Kidney glomerular epithelial cell (primary cell): ENCODE measurements at places on chromosomes 16 and 17.

DNA sequence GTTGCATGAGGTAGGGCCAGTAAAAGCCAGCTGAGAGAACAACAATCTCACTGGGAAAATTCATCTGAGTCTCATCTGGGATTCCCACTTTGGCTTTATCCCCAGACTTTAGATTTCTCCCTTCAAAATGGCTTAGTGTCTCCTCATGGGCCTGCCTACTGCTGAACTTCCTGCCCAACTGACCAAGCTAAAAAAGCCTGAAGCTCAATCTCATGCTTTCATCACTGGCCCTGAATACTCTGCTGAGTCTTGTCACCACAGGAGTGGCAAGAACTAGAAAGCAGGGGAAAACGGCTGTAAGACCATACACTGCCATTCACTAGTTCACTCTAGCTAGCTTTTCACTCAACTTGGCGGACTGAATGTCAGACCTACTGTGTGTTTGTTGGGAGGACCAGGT is 96.4 kb upstream of the NOG start:
- no peak for DNase-seq

DNA sequence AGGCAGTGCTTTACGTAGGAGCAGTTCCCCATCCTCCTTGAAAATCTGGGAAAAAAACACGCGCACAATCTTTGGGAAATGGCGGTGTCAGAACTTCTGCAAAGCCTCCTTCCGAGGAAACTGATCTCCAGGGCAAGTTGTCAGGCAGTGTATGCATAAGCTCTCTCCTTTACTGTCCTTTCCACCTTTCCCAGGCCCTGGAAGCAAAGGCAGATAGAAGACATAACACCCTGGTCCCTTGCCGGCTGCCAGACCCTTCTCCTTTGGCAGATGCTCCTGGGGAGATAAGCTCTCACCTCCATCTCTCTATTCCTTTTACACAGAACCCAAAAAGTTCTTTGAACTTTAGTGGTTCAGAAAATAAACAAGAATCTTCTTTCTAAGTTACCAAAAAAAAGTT is 12.4 kb downstream of the TOB1 start:
- DNase-seq: no peak

DNA sequence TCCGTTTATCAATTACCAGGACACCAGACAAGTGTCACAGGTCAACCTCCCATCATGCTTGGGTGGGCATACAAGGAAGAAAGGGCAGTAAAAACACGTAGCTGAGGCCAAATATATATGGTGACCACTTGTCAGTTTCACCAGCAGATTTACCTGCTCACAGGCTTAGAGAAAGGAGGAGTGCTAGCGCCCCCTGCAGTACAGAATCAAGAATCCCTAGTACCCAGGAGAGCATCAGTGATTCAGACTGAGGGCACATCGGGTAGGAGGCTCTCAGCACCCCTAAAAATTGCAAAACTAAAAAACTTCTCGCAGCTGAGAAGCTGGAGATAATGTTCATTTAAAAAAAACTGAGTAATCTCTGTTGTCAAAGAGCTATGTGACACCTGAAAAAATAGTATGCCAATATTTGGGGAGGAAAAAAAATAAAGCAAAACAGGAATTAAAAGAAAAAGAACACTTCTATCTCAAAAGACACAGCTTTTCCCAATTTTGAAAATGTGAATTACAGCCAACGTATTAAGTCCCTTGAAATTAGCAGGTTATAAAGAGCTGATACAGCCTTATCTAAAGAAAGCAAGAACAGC is 21.2 kb upstream of the MON1B start:
- DNase-seq: peak; percentile 23

DNA sequence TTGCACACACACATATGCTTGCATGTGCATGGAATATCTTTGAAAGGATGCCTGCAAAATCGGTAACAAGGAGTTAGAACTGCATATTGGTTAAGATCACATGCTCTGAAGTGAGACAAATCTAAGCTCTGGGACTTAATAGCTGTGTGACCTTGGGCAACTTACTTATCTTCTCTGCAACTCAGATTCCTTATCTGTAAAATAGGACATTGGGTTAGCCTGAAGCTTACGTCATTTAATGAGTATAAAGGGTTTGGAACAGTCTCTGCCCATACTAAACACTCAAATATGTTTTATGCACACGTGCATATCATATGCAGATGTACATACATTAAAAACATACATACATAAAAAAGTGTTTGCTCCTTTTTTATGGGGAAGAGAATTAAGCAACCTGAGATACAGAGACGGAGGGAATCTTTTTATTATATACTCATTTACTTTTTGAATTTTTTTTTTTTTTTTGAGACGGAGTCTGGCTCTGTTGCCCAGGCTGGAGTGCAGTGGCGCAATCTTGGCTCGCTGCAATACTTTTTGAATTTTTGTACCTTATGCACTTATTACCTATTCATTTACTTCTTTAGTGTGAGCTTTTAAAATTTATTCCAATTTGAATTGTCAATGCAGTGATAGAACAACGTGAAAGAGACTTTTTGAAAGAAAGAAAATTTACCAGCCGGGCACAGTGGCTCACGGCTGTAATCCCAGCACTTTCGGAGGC is 206.2 kb downstream of the CCDC182 start:
- DNase-seq: no peak

DNA sequence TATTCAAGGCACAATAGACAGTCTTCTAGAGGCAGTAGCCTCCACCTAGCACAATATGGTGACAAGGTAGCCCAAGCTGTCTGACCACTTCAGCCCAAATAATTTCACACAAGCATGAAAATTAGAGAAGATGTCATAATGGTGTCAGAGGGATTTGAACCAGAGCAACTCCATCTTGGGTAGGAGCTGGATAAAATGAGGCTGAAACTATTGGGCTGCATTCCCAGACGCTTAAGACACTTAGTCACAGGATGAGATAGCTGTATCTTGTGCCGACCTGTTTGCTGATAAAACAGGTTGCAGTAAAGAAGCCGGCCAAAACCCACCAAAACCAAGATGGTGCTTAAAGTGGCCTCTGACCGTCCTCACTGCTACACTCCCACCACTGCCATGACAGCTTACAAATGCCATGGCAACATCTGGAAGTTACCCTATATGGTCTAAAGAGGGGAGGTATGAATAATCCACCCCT is 192.6 kb downstream of the CPPED1 start:
- DNase-seq: no peak

DNA sequence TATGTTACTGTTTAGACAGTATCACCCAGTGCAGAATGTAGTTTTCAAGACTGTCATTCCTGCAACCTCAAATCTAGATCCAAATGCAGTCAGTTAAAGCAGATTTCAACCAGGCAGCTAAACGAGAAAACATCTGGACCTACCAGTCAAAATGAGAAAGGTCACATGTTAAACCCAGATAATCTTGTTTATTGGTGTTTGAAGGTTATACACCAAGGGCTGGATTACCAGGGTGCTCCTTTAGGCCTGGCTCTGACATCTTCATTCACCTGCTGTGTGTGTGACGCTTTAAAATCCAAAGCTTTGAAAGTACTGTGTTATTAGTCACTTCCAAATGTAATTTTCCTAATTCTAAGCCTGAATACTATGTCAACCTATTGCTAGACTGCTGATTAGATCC is 54.9 kb downstream of the IKZF3 start:
- DNase-seq: no peak

DNA sequence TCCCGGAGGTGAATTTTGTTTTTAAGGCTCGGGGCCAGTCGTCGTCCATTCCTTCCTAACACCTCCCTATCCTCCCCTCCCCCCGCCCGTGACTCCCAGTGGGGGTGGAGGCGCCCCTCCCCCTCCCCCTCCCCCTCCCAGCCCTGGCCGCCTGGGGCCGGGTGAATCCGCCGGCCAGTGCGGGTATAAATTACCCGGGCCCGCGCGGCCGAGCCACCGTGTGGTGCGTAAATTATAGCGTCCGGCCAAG is 2.0 kb upstream of the GSE1 start:
- DNase-seq: no peak

GRCh38 chr17:42438600-42439567 is 15.8 kb upstream of the CAVIN1 start:
- no peak for DNase-seq

DNA sequence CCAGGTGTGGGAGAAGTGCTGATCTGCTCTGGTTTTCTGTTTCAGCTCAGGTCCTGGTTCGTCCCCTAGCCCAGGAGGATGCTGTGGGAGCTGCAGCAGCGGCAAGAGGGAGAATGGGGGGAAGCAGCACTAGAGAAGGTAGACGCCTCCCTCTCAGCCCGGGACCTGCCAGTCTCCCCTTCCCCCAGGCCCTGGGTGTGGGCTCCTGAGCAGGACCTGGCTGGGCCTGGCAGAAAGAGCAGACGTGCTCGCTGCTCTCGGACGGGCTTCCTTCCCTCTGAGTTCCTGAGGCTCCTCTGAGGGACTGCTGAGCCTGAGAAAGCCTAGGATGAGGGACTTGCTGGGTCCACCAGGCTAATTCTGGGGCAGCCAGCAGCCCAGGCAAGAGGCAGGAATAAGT is 3.1 kb downstream of the PRCD start:
- no peak for DNase-seq

GRCh38 chr17:82235775-82236141 is 6.9 kb downstream of the SLC16A3 start:
- no peak for DNase-seq

DNA sequence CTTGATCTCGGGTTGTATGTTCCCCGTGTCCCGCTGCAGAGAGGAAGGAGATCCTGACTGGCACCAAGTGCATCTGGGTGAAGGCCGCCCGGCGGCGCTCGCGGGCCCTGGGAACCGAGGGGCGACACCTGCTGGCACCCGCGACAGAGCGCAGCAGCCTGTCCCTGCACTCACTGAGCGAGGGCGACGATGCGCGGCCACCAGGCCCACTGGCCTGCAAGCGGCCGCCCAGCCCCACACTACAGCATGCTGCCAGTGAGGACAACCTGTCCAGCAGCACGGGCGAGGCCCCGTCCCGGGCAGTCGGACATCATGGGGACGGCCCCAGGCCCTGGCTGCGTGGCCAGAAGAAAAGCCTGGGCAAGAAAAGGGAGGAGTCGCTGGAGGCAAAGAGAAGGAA is 7.5 kb downstream of the BTBD17 start:
- no peak for DNase-seq

DNA sequence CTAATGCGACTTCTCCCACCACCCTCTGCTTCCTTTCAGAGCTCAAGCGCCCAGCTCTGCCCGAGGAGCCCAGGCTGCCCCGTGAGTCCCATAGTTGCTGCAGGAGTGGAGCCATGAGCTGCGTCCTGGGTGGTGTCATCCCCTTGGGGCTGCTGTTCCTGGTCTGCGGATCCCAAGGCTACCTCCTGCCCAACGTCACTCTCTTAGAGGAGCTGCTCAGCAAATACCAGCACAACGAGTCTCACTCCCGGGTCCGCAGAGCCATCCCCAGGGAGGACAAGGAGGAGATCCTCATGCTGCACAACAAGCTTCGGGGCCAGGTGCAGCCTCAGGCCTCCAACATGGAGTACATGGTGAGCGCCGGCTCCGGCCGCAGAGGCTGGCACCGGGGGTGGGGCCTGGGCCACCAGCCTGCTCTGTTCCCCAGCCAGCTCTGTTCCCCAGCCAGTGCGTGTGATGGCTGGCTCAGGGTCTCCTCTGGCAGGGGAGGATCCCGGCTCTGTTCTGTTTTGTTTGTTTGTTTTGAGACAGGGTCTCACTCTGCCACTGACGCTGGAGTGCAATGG is 18.7 kb downstream of the CRISPLD2 start:
- DNase-seq: no peak

DNA sequence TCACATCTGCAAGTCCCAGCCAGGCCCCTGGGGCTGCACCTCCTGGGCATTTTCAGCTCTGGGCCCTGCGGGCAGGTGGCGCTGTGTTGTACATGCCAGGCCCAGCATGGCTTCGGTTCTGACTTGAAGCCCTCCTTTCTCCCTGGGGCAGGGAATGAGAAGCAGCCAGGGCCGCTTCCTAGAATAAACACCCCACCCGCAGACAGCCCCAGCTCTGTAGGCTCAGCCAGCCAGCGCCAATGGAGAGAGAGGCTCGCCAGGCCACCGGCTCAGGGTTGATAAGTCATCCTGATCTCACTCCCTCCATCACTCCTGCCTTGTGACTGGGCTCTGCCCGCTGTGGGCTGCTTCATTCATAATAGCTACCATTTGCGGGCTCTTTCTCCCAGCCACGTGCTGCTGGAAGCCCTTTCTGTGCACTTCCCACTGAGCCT is 6.0 kb upstream of the GLIS2 start:
- DNase-seq: peak; percentile 52

DNA sequence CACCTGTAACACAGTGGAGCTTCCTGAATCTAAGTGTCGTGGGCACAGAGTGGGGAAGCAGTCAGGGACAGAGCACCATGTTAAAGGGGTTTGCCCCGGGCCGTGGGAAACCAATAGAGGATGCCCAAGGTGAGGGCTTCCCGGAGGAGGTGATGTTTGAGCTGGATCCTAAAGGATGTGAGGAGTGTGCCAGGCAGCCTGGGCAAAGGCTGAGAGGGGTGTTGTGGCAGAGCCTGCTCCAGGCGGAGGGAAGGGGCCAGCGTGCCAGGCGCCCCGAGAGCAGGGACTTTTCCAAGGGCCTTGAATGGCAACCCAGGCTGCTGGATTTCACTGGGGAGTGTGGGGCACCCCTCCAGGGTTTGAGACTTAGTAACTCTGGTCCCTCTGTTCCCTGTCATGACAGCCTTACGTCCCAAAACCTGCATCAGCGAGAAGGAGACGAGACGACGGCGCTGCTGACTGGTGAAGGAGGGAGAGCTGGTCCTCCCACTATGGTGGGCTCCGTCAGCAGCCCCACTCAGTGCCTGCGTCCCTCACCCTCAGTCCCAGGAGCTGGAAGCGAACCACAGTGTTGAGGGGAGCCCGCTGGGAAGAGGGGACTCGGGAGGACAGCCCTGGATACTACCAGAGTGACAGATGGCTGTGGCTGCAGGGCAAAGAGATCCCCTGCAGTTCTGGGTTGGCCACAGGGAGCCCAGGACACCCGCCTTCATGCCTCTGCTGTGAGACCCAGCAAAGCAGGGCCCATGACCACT is 228.4 kb downstream of the KATNIP start:
- no peak for DNase-seq

GRCh38 chr17:27523712-27524111 is 67.5 kb downstream of the KSR1 start:
- DNase-seq: no peak

DNA sequence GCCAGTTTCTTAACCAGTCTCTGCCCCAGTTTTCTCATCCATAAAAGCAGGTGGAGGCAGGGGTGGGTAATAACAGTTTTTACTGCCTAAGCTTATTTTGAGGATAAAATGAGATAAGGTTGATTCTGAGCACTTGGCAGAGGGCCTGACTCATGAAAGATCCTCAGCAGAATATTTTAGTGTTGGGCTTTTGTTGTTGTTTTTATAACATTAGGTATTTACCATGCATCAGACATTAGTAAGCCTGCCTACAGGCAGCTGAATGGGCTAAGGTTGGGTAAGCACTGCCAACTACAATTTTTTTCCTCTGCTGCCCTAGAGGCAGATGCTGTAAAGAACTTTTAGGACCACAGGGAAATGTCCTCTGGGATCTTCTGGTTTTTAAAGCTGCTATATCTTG is 43.1 kb downstream of the SCNN1G start:
- no peak for DNase-seq

DNA sequence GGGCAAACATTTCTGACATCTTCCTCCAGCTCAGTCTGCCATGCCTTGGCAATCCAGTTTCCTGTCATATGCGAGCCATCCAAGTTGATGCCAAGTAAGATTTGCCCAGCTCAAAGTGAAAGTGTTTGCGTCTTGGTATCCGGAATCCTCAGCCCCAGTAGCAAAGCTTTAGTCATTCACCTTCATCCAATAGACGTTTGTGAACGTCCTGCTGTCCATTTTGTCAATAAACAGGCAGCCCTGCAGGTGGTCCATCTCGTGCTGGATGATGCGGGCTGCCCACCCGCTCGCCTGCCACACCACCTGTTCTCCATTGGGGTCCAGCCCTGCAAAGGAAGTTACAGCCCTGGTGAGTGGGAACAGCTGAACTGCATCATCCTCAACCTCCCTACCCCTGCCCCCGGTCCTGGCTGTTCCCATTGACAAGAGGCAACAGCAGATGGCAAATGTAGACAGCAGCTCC is 1.5 kb downstream of the PDF start:
- no peak for DNase-seq
